Calu3 (cell line): ENCODE measurements at places on chromosomes 6 and 20. TPM values are rescaled to one million over a fixed set of nuclear protein-coding genes. Genes with fewer than 3 reads are reported as not detected.

The SLC32A1 gene
- total RNA-seq = not detected in 2 replicates

The LCA5 gene
- total RNA-seq = 13.9 and 18.3 TPM in 2 replicates

The OTOR gene
- not detected in 2 replicates for total RNA-seq

The PROKR2 gene
- total RNA-seq = not detected in 2 replicates

The SMLR1 gene
- total RNA-seq = not detected in 2 replicates

The NR2E1 gene
- total RNA-seq = not detected in 2 replicates

The PACSIN1 gene
- total RNA-seq = 0.26 and 0.69 TPM in 2 replicates

The SIRPB2 gene
- total RNA-seq = 0.57 and 1.1 TPM in 2 replicates

The PLCB4 gene
- total RNA-seq = 9.9 and 12.9 TPM in 2 replicates

The COL21A1 gene
- 0.44 and 1.8 TPM in 2 replicates for total RNA-seq

The BPIFB1 gene
- total RNA-seq = 8.5 and 9.2 TPM in 2 replicates

The EYA4 gene
- 38.8 and 55.1 TPM in 2 replicates for total RNA-seq

The SDHAF4 gene
- 13.3 and 21.0 TPM in 2 replicates for total RNA-seq

The SLC17A1 gene
- not detected in 2 replicates for total RNA-seq

The ROMO1 gene
- total RNA-seq = 230 and 267 TPM in 2 replicates

The BMP6 gene
- 0.17 and 0.27 TPM in 2 replicates for total RNA-seq

The FOXC1 gene
- total RNA-seq = 12.3 and 16.5 TPM in 2 replicates

The UNC5CL gene
- 10.6 and 15.9 TPM in 2 replicates for total RNA-seq

The GNAS-AS1 gene
- total RNA-seq = 0.59 TPM in 1 of 2 replicates, not detected in the other

The TEAD3 gene
- 27.3 and 28.3 TPM in 2 replicates for total RNA-seq

The PPP1R3G gene
- total RNA-seq = 0.07 and 0.20 TPM in 2 replicates

The PRR18 gene
- 0.19 TPM in 1 of 2 replicates, not detected in the other for total RNA-seq

The TTK gene
- total RNA-seq = 29.6 and 36.2 TPM in 2 replicates

The JPH2 gene
- total RNA-seq = 0.50 and 0.59 TPM in 2 replicates

The RBBP9 gene
- total RNA-seq = 3.5 and 5.5 TPM in 2 replicates

The POU5F1 gene
- total RNA-seq = 25.7 and 32.7 TPM in 2 replicates

The SSR1 gene
- total RNA-seq = 96.2 and 115 TPM in 2 replicates

The HTR1E gene
- not detected in 2 replicates for total RNA-seq

The ARFGEF3 gene
- 15.4 and 16.3 TPM in 2 replicates for total RNA-seq

The SEL1L2 gene
- not detected in 2 replicates for total RNA-seq

The SLC17A3 gene
- total RNA-seq = not detected in 2 replicates

The C20orf202 gene
- 0.22 TPM in 1 of 2 replicates, not detected in the other for total RNA-seq

The GLP1R gene
- 4.8 and 10.2 TPM in 2 replicates for total RNA-seq

The MYL9 gene
- 7.8 and 10.3 TPM in 2 replicates for total RNA-seq

The PTCRA gene
- total RNA-seq = not detected in 2 replicates

The WFDC2 gene
- 295 TPM in 2 replicates for total RNA-seq

The BFSP1 gene
- total RNA-seq = 0.81 and 0.94 TPM in 2 replicates

The SCGN gene
- 3.5 and 3.7 TPM in 2 replicates for total RNA-seq

The TRIM31 gene
- total RNA-seq = 161 and 181 TPM in 2 replicates
